ENCODE measurements at places on chromosomes 7 and 10.

DNA sequence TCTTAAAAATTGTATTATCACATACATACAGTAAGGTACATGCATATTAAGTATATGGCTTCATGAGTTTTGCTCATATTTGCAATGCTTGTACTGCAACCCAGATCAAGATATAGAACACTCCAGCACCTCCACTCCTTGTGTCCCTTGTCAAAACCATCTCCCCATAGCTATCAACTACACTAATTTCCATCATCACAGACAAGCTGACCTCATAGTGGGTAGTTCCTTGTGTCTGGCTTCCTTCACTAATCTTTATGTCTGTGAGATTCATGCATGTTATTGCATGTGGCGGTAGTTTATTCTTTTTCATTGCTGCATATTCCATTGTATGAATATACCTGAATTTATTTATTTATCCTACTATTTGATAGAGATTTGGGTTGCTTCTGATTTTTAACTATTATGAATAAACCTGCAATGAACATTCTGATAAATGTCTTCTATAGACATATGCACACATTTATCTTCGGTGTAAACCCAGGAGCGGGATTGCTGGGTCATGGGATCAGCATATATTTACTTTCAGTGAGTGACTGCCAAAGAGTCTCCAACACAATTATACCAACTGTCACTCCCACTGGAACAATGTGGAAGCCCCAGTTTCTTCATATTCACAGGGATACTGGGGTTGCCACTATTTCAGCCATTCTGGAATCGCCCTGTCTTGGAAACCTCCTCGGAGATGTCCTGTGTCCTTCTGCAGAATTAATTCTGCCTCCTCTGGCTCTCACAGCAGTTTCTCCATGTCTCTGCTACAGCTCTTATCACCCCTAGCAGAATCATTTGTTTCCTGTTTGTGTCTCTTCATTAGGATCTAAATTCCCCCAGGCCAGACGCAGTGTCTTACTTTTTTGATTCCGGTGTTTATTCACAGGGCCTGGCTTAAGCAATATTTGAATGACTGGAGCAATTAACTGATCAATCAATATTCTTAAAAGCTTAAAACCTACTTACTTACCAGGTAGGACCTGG, 14.7 kb upstream of the ADAM12 start:
- DNase-seq = no peak

- no peak for DNase-seq
Measured at GRCh38 chr10:43790147-43790546, 141.5 kb upstream of the ZNF32 start.

DNA sequence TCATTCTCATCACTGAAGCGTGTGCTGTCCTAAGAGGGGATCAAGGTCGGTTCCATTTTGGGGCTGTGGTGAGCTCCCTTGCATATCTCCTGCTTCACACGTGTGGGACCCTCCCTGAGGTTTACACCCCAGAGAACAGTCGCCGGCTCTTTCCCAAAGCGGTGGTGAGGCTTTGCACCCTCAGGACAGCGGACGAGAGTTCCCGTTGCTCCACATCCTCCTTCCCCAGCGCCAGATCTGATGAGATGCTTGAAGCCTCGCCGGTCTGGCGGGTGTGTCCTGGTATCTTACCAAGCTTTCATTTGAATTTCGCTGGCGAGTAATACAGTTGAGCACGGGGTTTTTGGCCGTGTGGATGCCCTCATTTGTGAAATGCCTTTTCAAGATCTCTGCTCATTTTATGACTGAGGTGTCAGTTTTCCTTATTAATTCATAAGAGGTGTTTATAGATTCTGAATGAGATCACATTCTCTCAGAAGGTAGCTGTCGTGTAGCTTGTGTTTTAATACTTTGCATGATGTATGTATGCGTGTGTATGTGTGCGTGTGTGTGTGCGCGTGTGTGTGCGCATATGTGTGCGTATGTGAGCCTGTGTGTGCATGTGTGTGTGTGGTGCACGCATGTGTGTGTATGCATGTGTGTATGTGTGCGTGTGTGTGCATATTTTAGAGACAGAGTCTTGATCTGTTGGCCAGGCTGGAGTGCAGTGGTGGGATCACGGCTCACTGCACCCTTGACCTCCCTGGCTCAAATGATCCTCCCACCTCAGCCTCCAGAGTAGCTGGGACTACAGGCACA, 30.7 kb downstream of the ELFN1 start:
- DNase-seq = no peak

DNA sequence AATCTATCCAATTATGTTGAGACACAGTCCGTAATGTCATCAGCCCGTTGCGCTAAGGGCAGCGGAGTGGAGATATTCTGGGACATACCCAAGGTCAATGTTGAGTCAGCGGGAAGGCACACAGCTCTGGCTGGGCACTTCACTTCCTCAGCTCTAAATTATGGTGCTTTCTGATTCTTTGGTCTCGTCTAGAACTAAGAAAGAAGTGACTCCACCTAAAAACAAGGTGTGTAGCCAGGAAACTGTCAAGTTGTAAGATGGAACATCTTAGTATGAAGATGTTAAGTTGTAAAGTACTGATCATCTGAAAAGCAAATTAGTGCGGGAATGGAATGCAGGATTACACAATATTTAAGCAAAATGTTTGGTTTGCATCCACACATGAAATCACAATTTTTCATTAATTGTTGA, 43.1 kb downstream of the BAIAP2L1 start:
- DNase-seq = no peak

- DNase-seq = no peak
Measured at GRCh38 chr10:14474656-14475055, 143.9 kb upstream of the FRMD4A start.

DNA sequence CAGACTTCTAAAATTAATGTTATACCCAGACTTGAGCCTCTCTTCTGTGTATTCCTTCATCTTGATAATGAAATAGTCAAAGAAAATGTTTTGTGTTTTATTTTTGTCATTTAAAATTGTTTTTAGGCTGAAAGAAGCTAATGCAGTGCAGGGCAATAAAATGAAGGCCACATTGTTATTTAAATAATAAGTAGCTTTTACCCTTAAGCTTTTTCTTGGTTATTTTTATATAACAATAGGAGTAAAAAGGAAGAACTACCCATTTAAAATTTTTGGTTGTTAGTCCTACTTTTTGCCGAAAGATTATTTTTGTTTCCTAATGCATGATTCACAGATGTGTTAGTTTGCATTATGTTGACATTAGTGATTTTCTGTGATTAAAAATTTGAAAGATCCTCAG, 181.0 kb upstream of the MEOX2 start:
- no peak for DNase-seq

- no peak for DNase-seq
Measured at GRCh38 chr7:99540542-99540941, 11.4 kb downstream of the FAM200A start.

GRCh38 chr7:78260826-78261225, 462.3 kb downstream of the PHTF2 start:
- DNase-seq = peak; percentile 8

DNA sequence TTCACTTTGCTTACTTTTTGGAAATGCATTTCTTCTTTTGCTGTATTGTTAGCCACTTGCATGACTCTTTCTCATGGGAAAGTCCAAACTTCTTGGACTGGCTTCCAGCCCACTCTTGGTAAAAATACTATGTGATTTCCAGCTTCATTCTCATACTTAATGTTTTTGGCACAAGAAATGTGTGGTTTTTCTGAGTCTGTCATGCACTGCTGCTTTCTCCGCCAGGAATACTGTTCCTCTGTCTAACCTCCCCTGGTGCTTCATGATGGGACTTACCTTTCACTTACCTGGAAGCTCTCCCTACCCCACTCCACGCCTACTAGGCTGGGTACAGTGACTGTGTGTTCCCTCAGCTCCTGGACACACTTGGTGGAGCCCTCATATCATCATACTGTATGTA, 18.7 kb downstream of the MGAM2 start:
- DNase-seq = no peak

DNA sequence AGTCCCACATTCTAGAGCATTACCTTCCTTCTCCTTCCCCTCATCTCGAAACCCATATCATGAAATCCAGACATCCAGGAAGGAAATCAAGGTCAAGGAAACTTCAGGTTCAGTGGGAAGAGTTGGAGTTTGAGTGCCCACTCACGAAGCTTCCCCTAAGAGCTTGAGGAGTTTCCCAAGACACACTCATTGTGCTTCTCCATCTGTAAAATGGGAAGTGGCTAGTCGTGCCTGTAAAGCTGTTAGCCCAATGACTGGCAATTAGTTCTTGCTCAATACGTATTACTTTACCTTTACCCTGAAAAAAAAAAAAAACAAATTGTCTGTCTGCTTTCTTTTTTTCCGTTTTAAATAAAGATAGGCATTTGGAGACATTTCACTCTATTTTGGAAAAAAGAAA, 42.3 kb downstream of the GPAM start:
- DNase-seq = no peak

DNA sequence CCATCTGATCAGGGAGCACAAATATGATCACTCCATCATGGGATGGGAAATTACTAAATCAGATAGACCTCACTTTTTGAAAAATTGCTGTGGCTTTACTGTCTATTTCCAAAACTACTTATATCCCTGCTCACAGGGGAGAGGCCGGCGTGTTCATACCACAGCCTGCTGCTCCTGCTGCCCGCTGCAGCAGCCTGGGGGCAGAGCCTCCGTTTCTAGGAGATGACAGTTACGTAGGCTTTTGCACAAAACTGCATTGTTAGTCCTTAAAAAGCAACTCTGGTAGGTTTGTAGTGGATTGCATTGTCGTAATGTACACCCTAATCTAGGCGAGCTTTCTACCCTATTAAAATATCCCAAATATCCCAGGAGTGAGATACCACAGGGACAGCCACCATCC, 203.7 kb downstream of the EBF3 start:
- no peak for DNase-seq

DNA sequence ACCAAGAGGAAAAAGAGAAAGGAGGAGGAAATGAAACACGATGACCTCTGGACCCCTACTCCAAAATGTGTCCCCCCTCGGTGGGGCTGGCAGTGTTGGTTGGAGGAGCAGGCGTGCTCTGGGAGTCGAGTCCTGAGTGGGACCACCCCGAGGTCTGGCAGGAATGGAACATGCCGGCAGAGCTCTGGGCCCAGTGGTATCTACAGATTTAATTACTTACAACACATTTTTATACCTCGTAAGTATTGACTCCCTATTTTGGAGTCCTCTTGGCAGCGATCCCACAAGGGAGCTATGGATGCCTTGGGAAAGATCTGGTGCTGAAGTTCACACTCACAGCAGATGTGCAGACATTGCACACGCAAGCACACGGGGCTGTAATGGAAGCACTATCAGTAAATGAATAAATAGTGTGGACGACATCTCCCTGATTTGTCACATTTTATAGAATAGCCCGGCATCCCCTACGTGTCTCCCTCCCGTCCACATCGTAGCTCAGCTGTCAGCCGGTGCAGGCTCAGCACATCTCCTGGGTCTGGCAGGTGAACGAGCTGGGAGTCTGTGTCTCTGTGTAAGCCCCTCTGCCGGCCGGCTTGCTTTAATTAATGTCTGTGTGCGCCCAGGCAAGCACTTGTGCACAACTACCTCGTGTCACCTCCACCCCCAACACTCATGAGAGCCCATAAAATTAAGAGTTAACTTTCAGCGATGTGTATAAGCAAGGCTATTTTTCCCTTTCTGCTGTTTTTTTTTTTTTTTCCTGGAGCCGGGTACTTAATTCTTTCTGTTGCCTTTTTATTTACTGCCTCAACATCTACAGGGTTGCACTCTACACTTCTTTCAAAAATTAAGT, 603.2 kb downstream of the LRMDA start:
- DNase-seq = no peak

GRCh38 chr7:92498557-92498956, 20.8 kb upstream of the ERVW-1 start:
- DNase-seq = no peak

GRCh38 chr10:119452396-119452795, 90.1 kb downstream of the RGS10 start:
- no peak for DNase-seq

- no peak for DNase-seq
Measured at GRCh38 chr7:7131273-7131672, 51.1 kb upstream of the C1GALT1 start.

GRCh38 chr7:40784176-40784575, 649.4 kb downstream of the SUGCT start:
- no peak for DNase-seq

- DNase-seq = no peak
Measured at GRCh38 chr7:143355450-143356385, 6.8 kb downstream of the FAM131B start.

- DNase-seq = no peak
Measured at GRCh38 chr10:75862935-75863334, 431.5 kb downstream of the LRMDA start.

Measured in fibroblast of skin of left biceps (primary cell).